ENCODE measurements at places on chromosomes 13 and 19.

GRCh38 chr19:4922530-4923275 lies 13.4 kb downstream of the UHRF1 start:
- no peak for DNase-seq

DNA sequence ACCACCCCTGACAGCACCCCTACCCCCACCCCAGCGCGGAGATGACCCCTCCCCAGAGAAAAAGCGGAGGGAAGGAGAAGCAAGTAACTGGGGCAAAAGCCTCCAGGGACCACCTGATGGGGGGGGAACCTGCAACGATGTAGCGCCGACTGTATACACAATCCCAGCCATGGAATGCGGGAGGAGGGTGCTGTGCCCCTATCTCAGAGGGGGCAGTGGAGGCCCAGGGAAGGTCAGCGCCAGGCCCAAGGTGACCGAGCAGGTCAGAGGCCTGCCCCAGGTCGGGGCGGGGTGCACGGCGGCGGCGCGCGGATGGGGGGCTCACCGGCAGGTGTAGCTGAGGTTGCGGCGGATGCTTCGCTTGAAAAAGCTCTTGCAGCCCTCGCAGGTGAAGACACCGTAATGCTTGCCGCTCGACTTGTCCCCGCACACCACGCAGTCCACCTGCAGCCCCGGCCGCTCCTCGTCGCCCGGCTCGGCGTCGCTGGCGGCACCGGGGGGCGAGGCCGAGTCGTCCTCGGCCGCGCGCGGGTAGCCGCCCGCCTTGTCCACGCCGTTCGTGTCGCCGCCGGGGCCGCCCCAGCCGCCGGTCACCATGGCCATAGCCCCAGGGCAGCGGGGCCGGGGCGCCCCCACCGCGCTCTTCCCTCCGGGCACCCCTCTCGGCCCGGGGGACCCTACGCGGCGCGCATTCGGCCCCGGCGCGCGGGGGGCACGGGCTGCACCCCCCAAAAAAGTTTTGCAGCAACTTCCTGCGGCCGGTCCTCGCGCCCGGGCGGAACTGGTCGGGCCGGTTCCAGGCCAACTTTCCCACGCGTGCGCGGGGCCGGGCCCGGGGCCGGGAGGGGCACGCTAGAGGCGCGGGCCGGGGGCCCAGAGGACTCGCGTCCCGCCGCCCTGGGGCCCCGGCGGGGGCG lies 843 bp downstream of the NR2F6 start:
- DNase-seq: no peak

DNA sequence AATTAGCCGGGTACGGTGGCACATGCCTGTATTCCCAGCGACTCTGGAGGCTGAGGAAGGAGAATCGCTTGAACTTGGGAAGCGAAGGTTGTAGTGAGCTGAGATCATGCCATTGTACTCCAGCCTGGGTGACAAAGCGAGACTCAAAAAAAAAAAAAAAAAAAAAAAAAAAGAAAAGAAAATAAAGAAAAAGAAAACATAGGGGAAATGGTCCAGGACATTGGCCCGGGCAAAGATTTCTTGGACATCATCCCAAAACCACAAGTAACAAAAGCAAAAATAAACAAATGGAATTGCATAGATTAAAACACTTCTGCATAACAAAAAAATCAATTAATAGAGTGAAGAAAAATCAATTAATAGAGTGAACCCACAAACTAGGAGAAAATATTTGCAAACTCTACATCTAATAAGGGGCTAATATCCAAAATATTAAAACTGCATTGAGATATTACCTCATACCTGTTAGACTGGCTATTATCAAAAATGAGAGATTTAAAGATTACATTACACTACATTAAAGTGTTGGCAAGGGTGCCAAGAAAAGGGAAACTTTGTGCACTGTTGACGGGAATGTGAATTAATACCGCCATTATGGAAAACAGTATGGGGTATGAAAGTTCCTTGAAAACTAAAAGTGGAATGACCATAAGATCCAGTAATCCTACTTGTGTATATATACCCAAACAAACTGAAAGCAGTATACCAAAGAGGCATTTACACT lies 18.5 kb upstream of the ABCC4 start:
- no peak for DNase-seq

DNA sequence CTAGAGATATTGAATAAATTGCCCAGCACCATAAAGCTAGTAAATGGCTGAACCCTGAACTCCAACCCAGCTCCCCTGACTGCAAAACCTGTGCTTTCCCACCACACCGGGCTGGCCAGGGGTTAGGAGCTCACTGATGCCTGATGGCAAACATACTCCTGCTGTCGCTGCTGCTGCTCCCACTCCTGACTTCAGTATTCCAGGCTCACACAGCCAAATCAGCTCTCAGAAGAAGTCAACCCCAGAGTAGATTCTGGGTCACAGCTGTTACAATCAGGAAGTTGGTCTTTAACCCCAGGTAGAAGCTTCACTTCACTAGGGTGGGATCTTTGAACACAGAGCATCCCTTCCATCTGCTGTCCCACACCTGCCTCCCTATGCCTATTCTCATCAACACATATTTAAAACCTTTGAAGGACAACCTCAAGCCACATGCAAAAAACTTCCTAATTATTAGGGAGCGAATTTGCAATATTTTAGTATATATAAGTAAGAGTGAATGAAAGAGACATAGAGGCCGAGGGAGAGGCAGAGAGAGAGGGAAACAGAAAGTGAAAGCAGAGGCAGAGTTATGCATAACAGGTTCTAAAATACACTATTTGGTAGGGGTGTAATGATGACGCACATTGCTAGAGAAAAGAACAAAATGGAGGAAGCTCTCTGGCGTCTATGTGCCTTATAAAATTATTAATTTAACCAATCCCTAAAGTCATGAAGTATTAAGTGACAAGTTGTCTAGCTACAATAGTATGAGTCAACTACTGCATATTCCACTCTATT lies 99.4 kb upstream of the SERP2 start:
- DNase-seq: no peak

GRCh38 chr13:48580185-48580803 lies 47.4 kb upstream of the RCBTB2 start:
- DNase-seq: peak; percentile 23

DNA sequence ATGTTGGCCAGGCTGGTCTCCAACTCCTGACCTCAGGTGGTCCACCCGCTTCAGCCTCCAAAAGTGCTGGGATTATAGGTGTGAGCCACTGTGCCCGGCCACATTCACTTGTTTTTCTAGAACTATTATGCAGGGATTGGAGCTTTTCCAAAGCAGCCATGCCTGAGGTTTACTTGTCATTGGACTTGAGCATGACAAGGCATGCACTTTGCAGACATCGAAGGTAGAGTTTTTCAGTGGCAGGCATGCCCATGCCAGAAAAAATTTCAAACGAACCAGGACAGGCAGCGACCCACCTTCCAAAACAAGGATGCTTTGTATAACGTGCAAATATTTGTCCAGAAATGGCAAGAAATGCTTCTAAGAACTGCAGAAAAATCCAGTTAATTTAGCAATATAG lies 17.7 kb downstream of the PNMA8A start:
- no peak for DNase-seq

DNA sequence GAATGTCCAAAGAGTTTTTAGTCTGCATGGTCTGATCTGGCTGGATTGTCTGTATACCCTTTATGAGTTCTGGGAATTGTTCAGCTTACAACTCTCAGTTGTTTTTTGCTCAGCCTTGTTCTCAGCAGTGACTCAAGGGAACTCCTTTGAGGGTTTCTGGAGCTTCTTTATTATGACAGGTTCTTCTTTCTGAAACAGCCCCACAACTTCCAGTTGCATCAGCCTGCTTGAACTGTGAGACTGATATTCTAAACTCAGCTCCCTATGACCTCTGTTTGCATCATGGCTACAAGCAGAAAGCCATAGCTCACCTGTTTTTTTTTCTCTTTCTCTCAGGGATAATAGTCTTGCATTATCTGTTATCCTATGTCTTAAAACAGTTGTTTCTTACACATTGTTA lies 85.0 kb downstream of the TDRD3 start:
- no peak for DNase-seq

DNA sequence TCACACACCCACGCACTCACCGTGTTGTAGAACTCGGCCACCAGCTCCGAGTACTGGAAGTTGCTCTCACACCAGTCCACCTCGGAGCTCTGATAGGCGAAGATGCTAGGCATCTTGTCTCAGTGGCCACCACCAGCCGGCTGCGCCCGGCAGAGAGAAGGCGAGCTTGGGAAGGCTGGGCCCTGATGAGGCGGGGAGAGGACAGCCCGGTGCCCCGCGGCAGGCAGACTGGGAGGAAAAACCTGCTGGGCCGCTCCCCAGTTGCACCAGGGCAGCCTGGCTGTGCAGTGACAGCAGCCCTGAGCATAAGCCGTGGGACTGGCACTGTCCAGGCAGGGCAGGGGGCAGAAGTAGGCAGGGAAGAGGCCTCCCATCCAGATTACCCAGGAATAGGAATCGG lies at the start of gene ACER1:
ACER1 (minus strand) TSS at position 174 of the 400 bp plus-strand sequence; CDS start at position 113, 61 bp downstream.
- DNase-seq: no peak

- DNase-seq: no peak
These were observed 1426.8 kb downstream of the SLITRK5 start for GRCh38 chr13:89097994-89098393.

DNA sequence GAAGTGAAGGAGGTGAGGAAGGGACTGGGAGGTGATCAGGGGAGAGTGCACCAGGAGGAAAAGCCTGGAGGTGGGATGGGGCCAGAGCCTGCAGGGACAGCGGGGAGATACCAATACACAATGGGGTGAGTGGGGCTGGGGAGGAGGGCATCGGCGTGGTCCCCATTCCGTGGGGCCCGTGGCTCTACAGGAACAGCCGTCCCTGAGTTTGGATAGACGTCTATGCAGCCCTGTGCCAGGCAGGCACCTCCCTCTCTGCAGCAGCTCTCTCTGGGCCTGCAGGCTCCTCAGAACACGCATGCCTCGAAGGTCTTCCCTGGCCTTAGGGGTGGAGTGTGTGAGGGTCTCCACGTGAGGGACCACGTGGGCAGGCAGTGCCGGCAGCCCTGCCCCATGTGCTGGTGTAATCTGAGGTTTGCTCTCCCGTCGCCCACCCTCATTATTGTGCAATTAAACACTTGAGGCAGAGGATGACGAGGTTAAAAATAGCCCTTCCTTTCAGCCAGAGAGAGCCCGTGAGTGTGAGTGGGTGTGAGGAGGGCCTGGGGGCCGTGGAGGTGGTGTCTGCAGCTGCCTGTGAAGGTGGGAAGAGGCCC lies 16.5 kb downstream of the C2CD4C start:
- no peak for DNase-seq

DNA sequence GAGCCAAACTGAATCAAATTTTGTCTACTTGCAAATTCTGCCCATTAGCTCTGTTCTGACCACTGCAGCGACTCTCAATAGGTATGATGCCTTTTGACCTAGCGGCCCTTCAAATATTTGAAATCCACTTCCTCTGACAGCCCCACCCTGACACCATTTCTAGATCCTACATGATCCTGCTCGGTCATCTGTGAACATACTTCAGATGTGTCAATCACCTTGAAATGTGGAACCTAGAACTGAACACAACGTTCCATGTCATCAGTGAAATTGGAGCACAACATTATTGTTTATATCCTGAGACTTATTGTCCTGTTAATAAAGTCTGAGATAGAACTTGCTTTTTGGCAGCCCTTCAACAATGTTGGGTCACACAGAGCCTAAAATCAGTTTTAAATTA lies 98.2 kb downstream of the UBL3 start:
- DNase-seq: no peak

- no peak for DNase-seq
These were observed 102.6 kb upstream of the SLC7A1 start for GRCh38 chr13:29698106-29698505.

DNA sequence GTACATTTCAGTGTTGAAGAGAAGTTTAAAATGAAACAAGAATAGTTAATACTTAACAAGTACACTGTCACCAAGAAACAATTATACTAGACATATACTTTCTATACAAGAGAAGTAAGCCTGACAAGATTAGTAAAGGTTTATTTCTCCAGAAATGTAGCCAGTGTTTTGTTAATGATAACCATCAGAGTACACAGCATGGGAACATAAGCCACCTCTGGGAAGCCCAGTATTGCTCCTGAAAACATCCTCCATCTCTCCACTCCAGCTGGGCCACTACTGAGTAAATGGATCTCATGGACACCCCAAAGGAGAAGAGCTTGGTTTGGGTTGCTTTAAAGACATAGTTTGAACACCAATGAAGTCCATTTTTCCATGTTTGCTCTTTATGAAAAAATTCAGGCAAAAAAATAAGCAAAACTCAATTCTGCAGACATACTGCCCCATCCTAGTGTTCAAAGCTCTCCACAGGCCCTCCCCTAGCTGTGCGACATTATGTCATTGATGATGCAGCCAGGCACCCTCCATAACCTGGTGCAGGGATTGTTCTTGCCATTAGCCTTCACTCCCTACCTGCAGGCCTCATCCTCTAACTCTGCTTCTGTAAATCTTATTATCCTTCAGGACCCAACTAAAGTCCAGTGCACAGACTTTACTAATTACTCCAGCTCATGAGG lies 61.9 kb downstream of the LHFPL6 start:
- no peak for DNase-seq

GRCh38 chr19:33427801-33428626 lies 54.5 kb downstream of the CEBPG start:
- no peak for DNase-seq

DNA sequence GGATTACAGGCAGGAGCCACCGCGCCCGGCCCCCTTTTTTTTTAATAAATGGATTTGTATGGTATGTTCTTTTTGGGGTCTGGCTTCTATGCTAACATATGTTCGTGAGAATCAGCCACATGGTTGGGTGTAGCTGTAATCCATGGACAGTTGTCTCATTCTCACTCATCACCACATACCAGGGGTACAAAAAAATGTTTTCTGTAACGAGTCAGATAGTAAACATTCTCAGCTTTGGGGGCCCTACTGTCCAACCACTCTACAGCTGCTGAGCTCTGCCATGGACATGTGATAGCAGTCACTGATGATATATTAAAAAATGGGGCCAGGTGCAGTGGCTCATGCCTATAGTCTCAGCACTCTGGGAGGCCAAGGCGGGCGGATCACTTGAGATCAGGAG lies 5.1 kb upstream of the RETN start:
- no peak for DNase-seq

GRCh38 chr19:50036908-50037307 lies 11.1 kb downstream of the ZNF473 start:
- no peak for DNase-seq

DNA sequence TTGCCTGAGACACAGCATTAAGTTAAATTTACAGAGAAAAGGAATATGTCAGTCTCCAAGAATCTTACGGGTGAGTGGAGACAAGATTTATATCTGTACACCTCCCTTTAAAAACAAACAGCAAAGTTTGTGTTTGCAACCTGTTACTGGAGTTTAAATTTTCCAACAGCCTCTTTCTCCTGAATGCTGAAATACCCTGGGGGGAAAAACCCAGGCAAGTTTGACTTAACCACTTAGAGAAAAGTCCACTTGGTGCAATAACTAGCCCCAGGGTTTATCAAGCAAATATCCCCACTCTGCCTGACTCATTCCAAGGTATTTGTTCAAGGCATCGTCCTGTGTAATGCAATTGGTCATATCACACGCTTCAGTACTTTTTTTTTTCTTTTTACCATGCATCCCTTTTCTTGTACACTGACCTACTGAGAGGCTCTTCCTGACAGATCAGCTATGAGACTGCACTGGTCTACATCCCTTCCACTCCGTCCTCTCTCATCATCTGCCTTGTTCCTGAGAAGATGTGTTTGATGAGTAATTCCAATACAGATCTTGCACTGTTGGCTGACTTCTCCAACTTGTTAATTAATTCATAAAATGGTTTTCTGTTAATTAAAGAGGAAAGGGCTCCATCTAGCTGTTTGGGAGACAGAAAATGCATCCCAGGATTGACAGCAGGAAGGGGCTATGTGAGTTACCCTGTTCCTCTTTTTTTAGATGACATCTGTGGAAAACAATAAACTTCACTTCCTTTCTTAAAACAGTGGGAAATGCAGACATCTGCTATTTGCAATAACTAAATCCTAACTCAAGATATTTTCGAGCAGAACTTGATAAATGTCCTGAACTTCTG lies 212.5 kb upstream of the IRS2 start:
- DNase-seq: peak; percentile 6

All from HuH-7.5 (cell line).